ENCODE measurements at places on chromosomes 7 and 10.

DNA sequence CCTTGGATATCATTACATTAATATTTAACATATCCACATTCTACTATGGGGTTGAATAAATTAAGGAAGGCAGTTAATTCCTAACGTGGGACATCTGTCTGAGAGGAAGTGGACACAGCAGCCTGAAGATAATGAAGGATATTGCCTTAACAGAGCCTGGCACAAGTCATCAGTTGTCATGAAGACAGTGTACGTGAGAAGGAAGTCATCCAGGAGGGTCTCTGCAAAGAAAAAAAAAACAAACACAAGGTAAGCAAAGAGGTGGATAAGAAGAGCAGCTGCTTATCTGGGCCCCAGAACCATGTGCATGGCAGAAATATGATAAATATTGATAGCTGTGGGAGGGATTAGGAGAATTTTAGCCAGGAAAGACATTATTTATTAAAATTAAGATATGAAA, 190.0 kb downstream of the RAPGEF5 start:
- no peak for DNase-seq

GRCh38 chr10:125926247-125926646, 29.9 kb downstream of the FANK1 start:
- no peak for DNase-seq

DNA sequence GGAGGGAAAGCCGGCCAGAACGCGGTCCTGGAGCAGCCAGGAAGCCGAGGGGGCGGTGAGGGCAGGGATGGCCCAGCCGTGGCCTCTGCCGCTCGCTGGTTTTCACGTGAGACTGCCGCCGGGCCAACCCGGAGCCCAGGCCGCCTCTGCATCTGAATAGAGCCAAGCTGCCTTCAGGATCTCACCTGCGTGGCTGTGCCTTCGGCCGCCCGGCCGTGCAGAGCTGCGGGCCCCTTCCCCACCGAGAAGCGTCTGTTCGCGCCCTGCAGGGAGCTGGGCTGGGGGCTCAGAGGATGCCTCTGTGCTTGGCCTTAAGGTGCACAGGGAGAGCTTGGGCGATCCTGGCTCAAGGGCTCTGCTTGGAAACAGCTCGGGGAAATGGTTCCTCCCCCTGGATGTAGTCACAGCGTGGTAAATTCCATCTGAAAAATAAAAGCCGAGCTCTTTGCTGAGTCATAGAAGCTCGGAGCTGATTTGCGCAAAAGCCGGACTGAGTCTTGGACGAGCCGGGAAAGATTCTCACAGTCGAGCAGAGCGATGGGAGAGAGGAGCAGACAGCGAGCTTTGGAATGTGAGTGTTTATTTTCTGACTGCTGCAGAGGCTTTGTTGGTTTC, at the start of gene JAKMIP3:
Gene JAKMIP3 (plus strand): TSS at position 456 of the 615 bp plus-strand sequence. CDS start 38,863 bp downstream, outside the sequence.
- DNase-seq: no peak

- no peak for DNase-seq
These were observed 22.8 kb downstream of the SORBS1 start for GRCh38 chr10:95538412-95538811.

DNA sequence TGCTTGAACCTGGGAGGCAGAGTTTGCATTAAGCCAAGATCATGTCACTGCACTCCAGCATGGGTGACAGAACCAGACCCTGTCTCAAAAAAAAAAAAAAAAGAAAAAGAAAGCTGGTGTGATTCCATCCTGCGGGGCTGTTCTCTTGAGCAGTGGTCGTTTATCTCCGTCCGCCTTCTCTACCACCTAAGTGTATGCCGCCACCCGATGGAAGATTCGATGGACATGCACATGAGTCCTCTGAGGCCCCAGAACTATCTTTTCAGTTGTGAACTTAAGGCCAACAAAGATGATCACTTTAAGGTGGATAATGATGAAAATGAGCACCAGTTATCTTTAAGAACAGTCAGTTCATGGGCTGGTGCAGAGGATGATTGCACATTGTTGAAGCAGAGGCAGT, 65.7 kb downstream of the ABRAXAS2 start:
- DNase-seq: no peak

DNA sequence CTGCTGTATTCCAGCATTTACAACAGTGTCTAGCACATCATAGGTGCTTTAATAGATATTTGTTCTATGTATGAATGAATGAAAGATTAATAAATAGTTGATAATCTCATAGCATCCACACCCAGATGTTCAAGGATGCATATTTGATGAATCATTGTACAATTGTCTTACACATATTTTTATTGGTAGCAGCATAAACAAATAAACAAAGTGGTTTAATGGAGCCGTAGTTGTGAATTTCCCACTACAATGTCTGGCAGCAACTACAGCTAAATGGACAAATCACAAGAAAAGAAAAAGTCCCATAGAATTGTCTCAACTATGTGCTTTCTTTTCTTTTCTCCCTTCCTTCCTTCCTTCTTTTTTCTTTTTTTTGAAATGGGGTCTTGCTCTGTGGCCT, 150.8 kb downstream of the NRP1 start:
- no peak for DNase-seq

DNA sequence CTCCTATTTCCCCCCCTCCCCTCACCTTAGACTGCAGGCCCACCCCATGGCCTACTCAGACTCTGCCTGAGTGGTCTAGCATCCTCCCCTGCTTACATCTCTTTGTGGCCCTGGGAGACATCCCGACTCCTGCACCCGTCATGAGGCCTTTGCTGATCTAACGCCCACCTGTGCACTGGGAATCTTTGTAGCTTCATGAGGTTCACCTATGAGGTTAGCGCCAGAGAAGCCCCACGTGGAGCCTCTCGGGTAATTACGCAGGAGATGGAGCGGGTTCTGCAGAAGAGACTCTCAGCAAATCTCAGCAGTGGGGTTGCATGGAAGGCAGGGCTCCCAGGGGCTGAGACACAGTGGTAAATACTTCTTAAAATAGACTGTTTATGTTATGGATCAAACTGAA, 43.5 kb upstream of the HSPA12A start:
- DNase-seq: no peak

DNA sequence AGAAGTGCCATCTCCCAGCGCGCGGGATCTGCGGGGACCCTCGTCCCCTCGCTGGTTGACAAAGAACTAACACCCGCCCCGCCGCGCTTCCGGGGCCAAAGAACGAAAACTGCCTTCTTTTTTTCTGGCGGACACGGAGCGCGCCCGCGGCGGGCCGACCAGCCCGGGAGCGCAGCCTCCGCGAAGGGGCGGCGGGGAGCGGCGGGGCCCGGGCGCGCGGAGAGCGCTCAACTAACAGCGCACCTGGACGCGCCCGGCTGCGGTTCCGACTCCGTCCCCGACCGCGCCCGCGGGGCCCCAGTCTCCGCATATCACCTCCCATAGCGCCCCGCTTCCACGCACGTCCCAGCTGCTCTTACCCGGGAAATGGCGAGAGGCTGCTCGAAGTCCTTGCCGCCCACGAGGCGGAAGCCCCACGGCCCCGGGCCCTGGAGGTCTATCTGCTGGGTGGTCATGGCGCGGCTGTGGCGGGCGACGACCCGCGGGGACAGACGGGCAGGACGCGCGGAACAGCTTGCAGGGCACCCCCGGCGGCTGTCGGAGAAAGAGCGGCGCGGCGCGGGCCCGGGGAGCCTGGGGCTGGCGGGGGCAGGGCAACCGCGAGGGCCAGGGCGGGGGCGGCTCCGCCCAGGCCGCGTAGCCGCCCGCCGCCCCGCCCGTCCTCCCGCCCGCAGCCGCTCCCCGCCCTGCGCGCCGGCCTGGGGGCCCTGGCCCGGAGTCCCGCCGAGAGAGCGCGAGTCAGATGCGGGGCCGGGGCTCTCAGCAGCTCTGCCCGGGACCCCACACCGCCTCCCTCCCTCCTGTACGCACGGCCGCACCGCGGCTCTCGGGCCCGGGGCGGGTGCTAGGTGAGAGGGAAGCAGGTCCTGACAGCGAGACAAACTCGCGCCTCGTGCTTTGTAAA, at the start of gene PDLIM1:
Gene PDLIM1 (minus strand): TSS at position 543 of the 904 bp plus-strand sequence. CDS start 88 bp downstream, at position 455.
- no peak for DNase-seq

DNA sequence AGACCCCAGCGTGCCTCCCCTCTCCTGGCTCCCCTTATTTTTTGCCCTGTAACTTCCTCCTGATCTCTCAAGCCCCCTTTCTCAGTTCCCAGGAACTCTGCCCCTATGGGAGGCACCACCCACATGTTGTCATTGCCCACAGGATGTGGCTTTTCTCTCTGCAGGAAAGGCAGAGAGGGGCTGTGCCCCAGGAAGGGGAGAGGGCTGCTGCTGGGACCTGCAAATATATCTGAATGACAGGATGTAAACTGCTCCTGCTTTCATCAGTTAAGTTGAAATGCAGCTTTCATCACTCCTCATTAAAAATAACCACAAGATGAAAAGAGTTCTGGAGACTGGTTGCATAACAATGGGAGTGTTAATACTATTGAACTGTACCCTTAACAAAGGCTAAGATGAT, 103.3 kb downstream of the CLEC2L start:
- no peak for DNase-seq

- DNase-seq: no peak
These were observed 85.4 kb downstream of the MKX start for GRCh38 chr10:27660268-27660667.

DNA sequence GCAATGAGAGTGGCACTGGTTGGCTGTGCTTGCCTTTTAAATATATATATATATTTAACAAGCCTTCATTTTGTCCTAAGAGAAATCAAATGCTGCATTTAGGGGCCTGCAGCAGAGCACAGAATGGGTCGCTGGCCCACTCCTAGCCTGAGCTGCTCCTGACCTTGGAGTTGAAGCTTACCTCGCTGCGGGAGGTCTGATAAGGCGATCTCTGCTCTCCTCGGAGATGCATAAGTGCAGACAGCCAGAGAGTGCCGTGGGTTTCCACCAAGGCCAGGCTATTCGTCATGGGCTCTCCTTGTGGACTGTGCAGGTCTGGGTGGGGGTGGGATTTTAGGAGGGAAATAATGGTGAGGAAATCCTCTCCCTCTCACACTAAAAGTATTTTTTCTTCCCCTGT, 99.5 kb upstream of the IKZF1 start:
- DNase-seq: no peak

DNA sequence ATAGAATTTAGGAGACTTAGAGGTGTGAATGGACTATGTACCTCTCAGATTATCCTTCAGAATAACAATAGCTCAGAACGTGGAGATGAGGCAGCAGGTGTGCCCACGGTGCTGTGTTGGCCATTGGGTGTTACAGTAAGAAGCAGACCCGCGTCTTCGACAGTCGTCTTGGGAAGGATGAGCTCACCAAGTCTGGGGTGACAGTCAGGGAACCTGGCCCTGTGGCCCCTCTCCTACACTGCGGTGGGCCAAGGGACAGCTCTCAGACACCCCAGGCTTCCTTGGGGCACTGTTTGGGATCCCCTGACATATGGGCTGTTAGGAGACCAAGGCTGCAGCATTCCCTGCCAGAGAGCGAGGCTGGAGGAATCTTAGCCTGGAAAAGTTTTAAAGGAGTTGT, 88.5 kb downstream of the ACTR3B start:
- DNase-seq: no peak

- DNase-seq: no peak
These were observed 189.3 kb upstream of the LYZL2 start for GRCh38 chr10:30818854-30819253.

DNA sequence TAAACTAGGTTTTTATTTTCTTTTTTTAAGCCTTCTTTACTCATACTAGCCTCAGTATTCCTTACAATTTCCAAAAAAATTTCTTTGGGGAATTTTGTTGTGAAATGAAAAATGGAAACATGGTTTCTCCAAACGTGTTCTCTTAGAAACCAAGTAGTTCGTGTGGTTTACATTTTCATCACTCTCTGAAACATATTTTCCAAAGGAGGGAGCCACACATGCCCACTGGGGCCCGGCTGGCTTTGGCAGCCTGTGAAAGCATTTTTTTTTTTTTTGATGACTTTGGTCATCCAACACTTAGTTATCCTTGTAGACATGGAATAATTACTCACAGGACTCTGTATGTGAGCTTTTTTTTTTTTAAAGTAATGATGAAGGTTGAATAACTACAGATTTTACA, 169.6 kb downstream of the C7orf25 start:
- DNase-seq: no peak

DNA sequence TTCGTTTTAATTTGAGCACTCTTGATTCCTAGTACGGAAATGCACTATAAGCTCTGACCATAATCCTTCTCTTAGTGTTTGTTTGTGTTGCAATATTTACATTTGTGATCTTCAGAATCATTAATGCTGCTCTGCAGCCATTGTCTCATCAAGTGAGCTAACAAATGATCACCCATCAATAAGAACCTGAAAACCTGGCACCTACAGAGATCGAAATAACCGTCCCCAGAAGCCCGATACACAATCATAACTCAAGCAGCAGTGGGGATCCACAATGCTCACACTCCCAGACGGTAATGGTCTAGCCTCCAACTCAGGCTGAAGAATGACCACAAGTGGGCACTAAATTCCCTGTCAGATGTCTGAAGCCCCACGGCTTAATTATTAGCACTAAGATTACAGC, 156.0 kb upstream of the NFE2L3 start:
- DNase-seq: no peak

DNA sequence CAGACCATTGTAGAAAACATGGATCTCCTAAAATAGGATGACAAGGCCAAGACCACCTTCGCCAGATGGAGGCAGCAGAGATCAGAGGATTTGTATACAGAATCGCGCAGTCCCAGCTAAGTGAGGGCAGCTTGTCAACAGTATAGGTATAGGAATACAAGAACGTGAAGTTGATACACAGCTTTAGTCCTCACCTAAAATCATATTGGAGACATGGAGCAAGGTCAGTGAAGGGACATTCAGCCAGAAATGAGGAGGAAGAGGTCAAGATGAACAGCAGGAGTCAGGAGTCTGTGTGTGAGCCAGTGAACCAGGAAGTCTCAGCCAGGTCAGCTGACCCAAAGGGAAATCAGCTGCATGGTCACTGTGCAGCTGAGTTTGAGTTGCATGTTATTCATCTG, 263.4 kb upstream of the PRKCQ start:
- no peak for DNase-seq

DNA sequence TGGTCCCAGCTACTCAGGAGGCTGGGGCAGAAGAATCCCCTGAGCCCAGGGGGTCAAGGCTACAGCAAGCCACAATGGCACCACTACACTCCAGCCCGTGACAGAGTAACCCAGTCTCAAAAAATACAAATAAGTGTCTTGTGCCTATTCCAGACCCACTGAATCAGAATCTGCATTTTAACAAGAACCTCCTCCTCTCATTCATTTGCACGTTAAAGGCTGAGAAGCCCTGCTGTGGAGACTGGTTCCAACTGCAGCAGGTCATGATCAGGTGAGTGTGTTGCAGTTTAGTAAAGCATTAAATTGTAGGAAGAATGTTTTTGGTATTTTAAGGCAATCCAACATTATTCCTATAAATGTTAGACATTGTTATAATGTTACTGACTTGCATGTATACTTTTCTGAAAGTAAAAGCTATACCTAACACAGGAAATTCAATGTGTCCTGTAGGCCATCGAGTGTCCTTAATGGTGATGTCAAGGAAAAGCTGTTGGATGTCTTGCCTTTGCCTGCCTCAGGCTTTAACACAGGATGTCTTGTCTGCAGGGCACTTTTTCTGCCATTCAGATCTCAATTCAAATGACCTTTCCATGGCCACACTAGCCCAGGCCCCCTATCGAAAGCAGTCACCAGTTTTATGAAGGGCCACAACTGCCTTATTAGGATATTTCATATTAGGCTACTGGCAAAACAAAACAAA, 30.4 kb downstream of the MKRN1 start:
- no peak for DNase-seq
